Activated naive CD4-positive, alpha-beta T cell treated with anti-CD3 and anti-CD28 coated beads for 36 hours (primary cell): ENCODE measurements at places on chromosomes 6 and 20. TPM values are rescaled to one million over a fixed set of nuclear protein-coding genes. Genes with fewer than 3 reads are reported as not detected.

- no peaks in the 10 kb centered on the region for H3K36me3 ChIP-seq
- H3K4me3 ChIP-seq = no peak overlapping the region
- no peak for DNase-seq
- H3K27me3 ChIP-seq = peaks cover 12% of the 10 kb centered on the region
Observed at GRCh38 chr20:23655491-23656211, 17.9 kb upstream of the CST3 start.

GRCh38 chr6:52661551-52661950, 9.4 kb upstream of the TMEM14A start:
- no peaks in the 10 kb centered on the region for H3K4me1 ChIP-seq
- no peaks in the 10 kb centered on the region for H3K27me3 ChIP-seq
- no peak overlapping the region for H3K4me3 ChIP-seq
- DNase-seq = no peak
- H3K36me3 ChIP-seq = no peaks in the 10 kb centered on the region

- peaks cover 28% of the 10 kb centered on the region for H3K4me1 ChIP-seq
- no peaks in the 10 kb centered on the region for H3K27me3 ChIP-seq
- DNase-seq = peak; percentile 26
- H3K36me3 ChIP-seq = peaks cover 10% of the 10 kb centered on the region
Observed at GRCh38 chr6:118565311-118565960, 17.3 kb downstream of the PLN start.

Gene RAET1L
- total RNA-seq = not detected

DNA sequence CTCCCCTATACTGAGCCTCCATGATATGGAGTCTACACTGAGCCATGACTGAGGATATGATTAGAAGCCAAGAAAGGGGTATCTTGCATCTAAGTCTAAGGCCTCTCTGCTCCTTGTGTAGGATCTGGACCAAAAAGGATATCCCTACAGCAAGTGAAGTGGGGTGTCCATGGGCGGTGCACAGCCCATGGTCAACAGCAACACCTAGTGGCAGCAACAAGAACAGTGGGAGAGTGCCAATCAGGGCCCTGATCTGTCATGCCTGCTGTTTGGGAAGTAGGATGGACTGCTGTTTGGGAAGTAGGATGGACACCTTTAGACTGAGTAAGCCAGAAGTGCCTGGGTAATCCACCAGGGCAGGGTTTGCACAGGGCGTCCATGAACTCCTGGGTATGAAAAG, 22.4 kb downstream of the PTGIS start:
- DNase-seq = no peak
- H3K4me3 ChIP-seq = no peak overlapping the region
- no peaks in the 10 kb centered on the region for H3K27me3 ChIP-seq
- H3K36me3 ChIP-seq = no peaks in the 10 kb centered on the region

Gene CGA
- not detected for total RNA-seq

GRCh38 chr20:34642009-34642408, 34.9 kb downstream of the PIGU start:
- H3K36me3 ChIP-seq = peaks cover 12% of the 10 kb centered on the region
- H3K4me3 ChIP-seq = no peak overlapping the region
- no peaks in the 10 kb centered on the region for H3K27me3 ChIP-seq
- DNase-seq = no peak
- H3K27ac ChIP-seq = no peak overlapping the region
- no peaks in the 10 kb centered on the region for H3K4me1 ChIP-seq

Gene BRD2
- total RNA-seq = 197 TPM

Gene IPCEF1
- 25.2 TPM for total RNA-seq

Gene LY86
- 1.8 TPM for total RNA-seq

Gene LRRN4
- total RNA-seq = not detected

Gene MARCKS
- total RNA-seq = 0.14 TPM

Gene PLCB4
- total RNA-seq = not detected

Gene MAP7
- 1.3 TPM for total RNA-seq

GRCh38 chr6:40476673-40477072, 110.5 kb downstream of the LRFN2 start:
- H3K27ac ChIP-seq = no peak overlapping the region
- no peak for DNase-seq
- peaks cover 3% of the 10 kb centered on the region for H3K4me1 ChIP-seq
- H3K4me3 ChIP-seq = no peak overlapping the region
- no peaks in the 10 kb centered on the region for H3K36me3 ChIP-seq

Gene CDSN
- total RNA-seq = not detected

DNA sequence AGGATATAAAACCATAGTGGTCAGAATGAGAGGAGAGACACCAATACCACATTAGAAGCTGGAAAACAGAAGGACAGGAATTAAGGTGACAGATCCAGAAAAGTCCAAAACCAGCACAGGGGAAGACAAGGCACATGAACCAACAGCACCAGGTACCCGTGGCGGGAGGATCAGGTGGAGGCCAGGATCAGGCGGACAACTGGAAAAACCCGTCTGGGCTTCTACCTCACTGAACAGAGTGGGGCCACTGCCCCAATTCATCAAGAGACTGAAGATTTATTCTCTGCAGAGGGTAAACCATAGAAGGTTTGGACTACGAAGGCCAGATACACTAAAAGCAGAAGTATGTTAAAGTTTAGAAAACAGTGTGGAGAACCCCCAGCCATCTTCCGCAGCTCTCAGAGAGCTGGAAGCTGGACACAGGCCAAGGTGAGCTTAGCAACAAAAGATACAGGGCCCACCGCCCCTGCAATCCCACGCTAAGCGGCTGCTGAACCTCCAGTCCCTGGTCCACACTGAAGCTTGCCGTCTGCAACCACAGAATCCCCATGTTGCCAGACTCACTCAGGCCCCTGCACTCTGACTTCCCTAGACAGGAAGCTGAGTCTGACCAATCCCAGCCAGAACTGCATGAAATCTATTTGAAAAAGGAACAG, 29.9 kb downstream of the ABHD12 start:
- H3K36me3 ChIP-seq = peaks cover 3% of the 10 kb centered on the region
- H3K27me3 ChIP-seq = no peaks in the 10 kb centered on the region
- H3K4me1 ChIP-seq = peaks cover 11% of the 10 kb centered on the region
- DNase-seq = no peak
- H3K4me3 ChIP-seq = no peak overlapping the region

DNA sequence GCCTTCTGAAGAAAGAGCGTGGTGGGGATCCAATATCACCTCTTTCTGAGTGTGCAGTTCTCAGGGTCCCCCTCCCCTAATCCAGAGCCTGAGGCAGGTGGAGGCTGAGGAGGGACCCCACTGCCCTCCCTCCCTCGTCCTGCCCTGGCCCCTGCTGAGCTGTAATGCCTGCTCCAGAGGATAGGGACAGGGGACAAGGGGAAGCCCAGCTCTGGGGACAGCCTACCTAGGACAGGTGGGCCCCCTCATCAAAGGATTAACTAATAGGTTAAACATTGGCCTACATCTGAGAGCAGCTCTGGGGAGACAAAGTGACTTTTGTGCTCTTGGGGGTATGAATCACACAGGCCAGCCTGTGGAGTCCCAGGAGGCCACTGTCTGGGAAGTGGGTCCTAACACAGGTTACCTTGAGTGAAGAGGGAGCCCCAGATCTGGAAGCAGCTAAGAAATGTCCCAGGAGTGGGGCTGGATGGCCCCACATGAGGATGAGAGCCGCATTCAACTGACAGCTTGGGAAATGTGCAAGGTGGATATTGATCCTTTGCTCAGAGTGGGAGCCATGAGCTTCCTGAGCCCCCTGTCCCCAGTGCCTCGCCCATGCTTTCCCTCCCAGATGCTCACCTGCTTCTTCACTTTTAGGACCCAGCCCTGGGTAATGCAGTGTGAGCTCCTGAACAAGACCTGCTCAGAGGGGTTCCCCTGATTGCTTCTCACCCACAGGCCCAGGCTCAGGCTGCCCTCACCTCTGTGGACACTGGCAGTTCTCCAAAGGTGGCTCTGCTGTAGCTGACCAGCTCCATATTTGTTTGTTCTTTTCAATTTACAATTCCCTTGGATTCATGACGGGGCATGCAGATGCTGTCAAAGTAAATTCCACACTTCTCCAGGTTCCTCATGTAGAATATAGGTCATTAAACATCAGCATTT, 17.8 kb upstream of the CST9L start:
- no peak overlapping the region for H3K27ac ChIP-seq
- no peaks in the 10 kb centered on the region for H3K36me3 ChIP-seq
- DNase-seq = no peak

- H3K27me3 ChIP-seq = no peaks in the 10 kb centered on the region
- H3K27ac ChIP-seq = no peak overlapping the region
- peaks cover 24% of the 10 kb centered on the region for H3K4me1 ChIP-seq
- peaks cover 13% of the 10 kb centered on the region for H3K36me3 ChIP-seq
Observed at GRCh38 chr6:111291336-111292259, 191.4 kb downstream of the REV3L start.

- no peak for DNase-seq
- no peaks in the 10 kb centered on the region for H3K36me3 ChIP-seq
- H3K27ac ChIP-seq = no peak overlapping the region
- H3K27me3 ChIP-seq = peaks cover 27% of the 10 kb centered on the region
Observed at GRCh38 chr6:40755749-40756452, 168.7 kb upstream of the LRFN2 start.

DNA sequence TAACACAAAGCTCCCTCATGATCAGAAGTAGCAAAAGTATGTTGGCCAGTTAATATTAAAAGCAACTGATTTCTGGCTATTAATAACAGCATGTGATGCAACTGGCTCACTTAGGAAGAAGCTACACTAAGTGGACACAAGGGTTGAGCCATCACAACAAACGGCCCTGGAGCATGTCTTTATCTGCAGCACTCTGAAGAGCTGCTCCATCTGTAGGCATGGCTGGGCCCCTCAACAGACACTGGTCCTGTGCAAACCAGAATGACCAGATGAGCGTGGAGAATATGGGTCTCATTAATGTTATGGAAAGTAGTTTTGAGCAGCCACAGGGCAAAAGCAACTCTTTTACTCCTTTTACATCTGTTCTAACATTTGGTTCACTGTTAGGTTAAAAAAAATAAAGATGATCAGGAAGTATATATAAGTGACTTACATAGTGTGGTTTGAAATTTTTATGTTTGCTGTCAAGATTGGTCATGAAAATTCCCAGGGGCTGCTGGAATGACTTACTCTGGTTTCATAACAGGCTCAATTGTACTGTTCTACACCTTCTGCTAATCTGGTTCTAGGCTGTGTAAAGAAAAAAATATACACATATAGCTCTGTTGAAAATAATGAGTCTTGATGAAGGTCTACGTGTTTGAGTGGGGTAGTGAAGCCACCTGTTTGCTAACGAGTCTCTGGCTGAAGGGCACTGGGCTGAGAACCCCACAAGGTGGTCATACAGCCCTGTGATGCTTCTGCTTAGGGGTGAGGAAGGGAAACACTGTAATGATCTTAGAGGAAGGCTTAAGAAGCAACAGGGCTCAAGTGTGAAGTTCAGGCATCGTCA, 58.1 kb downstream of the INSM1 start:
- H3K36me3 ChIP-seq = peaks cover 7% of the 10 kb centered on the region
- no peak overlapping the region for H3K4me3 ChIP-seq
- H3K27ac ChIP-seq = peak overlapping the region; percentile 76
- peaks cover 14% of the 10 kb centered on the region for H3K4me1 ChIP-seq
- no peaks in the 10 kb centered on the region for H3K27me3 ChIP-seq

GRCh38 chr6:25279748-25280343, 672 bp downstream of the CARMIL1 start:
- no peak overlapping the region for H3K27ac ChIP-seq
- H3K36me3 ChIP-seq = no peaks in the 10 kb centered on the region
- no peaks in the 10 kb centered on the region for H3K27me3 ChIP-seq
- H3K4me3 ChIP-seq = peak overlapping the region; percentile 83

Gene C6orf58
- total RNA-seq = not detected

DNA sequence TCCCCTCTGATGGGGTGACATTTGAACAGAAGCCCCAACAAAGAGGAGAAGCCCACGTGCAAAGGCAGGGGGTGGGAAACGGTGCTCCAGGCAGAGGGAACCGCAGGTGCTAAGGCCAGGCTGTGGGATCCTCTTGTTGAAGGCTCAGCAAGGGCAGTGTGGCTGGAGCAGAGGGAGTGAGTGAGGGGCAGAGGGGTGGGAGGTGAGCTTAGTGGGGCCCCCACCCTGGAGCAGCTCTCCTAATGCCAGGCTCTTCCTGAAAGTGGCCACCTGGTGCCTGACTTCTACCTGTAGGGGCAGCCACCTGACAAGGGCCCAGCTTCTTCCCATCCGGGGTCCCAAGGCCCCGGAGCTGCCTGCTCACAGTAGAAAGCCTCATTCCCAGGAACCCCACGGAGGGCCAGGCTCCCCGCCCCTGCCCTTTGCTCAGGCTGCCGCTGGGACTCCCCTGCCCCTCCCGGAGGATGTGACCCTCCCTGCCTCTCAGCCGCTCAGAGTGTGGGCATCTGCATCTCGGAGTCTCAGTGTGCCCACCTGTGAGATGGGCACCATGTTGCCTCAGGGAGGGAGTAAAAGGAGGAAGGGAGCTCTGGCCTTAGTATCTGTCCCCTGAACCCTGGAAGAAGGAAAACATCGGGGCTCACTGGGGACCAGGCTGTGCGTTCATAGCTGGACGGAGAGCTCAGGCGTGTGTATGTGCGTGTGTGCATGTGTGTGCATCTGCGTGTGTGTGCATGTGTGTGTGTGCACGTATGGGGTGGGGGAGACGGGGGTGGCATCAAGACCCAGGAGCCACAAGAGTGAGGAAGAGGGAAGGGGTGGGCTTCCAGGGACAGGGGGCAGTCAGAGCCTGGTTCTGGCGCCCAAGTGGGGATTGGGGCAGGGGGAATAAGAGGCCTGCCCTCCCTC, 119.4 kb downstream of the CEBPB start:
- no peak overlapping the region for H3K27ac ChIP-seq
- H3K36me3 ChIP-seq = no peaks in the 10 kb centered on the region
- DNase-seq = no peak
- H3K4me1 ChIP-seq = no peaks in the 10 kb centered on the region

Gene SLC16A10
- 8.1 TPM for total RNA-seq

Gene UNC5CL
- total RNA-seq = 3.0 TPM

Gene RBPJL
- total RNA-seq = not detected

Gene COL10A1
- not detected for total RNA-seq
